ENCODE measurements at places on chromosomes 7 and 10.

DNA sequence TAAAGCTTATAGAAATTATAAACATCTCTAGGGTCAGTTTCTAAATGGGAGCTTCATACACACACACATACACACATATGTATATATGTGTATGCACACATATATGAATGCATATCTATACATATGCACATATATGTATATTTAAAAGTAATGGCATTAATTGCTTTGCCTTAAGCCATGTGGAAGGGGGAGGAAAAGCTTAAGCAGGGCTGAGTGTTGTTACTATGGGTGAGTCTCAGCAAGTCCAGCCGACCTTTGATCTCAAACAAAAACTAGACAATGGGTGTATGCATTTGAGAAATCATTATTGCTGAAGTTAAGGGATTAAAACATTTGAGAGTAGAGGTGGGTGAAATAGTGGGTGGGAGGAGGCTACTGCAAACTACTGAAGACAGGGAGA lies 546.7 kb downstream of the MAGI2 start:
- no peak for DNase-seq

DNA sequence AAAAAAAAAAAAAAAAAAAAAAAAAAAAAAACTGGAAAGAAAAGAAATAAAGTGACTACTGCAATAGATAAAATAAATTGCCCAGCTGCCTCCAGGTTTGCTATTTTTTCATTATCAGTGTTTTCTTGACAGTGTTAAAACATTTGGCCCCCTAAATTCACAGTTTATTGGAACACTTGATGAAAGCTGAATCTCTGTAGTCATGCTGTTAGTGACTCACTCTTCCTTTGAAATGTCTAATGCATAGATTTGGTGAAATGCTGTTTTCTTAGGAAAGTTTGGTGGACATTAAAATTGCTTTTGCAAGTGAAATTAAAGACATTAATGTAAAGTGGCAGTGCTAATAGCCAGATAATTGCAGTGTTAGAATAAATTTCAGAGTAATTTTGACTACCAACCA lies 785.2 kb downstream of the NRG3 start:
- no peak for DNase-seq

GRCh38 chr7:133786401-133786937 lies 340.7 kb upstream of the LRGUK start:
- DNase-seq, result no peak

DNA sequence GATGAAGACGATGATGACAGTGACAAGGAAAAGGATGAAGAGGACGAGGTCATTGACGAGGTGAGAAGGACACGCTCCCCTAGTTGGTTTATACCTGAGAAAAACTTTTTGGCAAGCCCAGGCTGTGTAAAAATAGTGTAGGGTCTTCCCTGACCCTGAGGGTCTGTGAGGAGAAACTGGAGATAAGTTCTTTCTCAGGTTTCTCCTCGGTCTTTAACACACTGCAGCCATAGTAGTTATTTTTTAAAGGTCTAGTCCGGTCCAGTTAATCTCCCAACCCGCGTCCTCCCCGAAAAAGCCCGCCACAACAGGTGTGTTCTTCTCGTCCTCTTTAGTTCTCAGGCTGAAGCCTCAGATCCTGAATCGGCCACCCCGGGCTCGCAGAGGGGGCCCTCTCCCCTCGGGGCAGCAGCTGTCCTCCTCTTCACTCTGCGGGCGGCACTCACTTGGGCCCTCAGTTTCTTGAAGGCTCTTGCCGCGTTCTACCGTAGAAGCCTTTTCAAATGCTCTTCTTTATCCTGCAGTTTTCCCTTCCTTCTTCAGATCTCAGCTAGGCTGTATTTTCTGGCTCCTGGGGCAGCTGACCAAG lies 411 bp downstream of the BCCIP start:
- no peak for DNase-seq

DNA sequence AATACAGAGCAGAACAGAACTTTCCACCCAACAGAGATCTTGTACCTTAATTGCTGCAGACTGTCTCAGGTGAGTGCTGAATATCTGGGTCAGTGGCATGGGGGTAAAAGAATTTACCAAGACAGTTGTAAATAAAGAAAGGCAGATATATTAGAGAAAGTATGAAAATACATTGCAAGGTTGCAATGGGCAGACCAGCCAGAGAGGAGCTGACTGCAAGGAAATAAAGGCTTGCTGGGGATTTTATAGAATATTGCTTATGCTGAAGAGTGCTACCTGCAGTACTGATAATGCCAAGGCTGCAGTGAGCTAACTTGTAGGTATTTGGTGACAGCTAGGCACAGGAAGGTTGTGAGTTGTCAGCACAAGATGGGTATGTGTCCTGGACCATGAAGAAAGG lies 171.0 kb upstream of the TRIM24 start:
- no peak for DNase-seq

- DNase-seq, result no peak
These were observed 275.8 kb downstream of the PTPRN2 start for GRCh38 chr7:158311791-158312190.

- no peak for DNase-seq
These were observed 348.4 kb downstream of the GLRX3 start for GRCh38 chr10:130484468-130485180.

DNA sequence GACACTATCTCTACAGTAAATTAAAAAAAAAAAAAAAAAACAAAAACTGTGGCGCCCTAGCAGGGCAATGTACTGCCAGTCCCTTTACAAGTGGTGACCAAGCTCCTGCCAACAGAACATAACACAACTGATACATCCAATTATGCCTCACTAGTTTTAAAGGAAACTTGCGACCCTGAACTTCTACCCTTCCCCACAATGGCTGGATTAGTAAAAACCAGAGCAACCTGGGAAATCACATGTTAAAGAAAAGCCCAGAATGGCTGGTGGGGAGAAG lies 16.5 kb downstream of the ATE1 start:
- DNase-seq, result no peak

- no peak for DNase-seq
These were observed 3.2 kb upstream of the ZNF248 start for GRCh38 chr10:37860494-37861190.

DNA sequence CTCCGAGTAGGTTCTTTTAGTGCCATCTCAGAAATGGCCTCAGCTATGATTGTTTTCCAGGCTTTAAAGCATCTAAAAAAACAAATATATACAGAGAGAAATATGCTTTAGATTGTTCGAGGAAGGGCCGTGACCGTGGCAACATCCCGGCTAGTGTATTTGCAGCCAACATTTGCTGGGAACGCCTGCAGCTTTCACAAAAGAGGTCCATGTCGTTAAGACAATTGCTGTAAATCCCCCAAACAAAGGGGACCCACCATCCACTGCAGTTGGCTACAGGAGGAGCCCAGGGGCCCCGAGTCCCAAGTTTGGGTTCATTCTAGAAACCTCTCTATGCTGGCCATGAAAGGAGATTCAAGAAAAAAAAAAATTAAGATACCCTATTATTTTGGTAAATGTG lies 152.8 kb upstream of the TCF7L2 start:
- no peak for DNase-seq

DNA sequence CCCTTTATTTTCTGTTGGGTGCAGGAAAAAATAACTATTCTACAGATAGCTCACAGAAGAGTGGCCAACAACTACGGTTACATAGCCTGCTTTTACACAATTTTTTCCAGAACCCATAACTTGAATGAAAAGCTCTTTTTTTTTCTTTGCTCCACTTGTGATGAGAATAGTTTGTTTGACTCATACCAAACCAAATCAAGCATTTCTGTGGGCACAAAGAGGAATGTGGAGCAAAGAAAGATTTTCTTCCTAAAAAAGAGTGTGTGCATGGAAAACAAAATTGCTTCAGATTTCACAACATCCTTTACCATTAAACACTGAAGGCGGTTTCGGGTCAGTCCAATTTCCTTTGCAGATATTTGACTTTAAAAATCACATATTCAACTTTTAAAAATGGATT lies 54.8 kb upstream of the RAB11FIP2 start:
- no peak for DNase-seq

GRCh38 chr10:76899490-76899889 lies 738.1 kb downstream of the KCNMA1 start:
- no peak for DNase-seq

DNA sequence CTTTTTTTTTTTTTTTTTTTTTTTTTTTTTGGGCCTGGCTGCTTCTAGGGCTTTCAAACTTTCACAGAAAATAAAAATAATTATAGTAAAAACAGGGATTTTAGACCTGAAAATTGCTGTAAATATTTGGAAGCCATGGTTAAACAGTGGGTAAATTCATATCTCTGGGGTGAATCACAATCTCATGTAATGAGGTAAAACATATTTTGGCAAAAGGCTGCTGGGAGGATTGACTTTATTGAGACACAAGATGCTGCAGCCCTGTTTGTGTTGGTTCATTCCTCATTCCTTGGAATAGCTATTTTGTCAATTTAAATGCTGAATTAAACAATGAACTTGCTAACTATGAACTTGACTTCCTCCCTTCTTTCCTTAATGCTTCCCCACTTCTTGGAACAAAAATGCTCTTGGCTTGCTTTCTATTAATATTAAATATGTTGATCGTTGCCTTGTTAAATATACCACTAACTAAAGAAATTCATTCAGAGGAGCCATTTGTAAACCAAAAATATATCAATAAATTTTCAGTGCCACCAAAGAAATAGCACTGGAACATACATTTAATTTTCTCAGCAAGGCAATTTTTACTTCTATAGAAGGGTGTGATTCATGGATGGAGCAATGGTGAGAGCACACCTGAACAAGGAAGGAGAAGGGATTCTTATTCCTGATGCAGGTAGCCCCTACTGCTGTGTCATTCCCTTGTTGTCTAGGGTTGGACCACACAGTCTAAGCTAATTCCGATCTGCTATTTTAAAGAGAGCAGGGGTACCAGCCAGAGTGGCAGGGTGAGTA lies 24.6 kb downstream of the AGK start:
- no peak for DNase-seq

GRCh38 chr10:61750943-61751471 lies 88.3 kb downstream of the CABCOCO1 start:
- peak; percentile 62 for DNase-seq

DNA sequence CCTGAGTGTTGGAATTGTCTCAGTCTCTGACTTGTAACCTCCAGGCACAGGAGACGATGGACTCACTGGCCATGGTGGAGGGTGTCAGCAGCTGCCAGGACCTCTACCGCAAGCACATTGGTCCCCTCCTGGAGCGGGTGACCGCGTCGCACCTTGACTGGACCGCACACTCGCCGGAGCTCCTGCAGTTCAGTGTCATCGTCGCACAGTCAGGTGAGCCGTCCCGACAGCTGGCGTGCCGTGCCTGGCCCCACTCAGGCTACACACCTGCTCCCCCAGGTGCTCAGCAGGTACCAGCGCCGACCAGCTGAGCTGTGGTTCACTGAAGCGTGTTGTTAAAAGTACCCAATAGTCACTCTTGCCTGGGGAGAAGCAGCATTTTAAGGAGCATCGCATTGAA lies 36.7 kb upstream of the PRKAR1B start:
- no peak for DNase-seq

DNA sequence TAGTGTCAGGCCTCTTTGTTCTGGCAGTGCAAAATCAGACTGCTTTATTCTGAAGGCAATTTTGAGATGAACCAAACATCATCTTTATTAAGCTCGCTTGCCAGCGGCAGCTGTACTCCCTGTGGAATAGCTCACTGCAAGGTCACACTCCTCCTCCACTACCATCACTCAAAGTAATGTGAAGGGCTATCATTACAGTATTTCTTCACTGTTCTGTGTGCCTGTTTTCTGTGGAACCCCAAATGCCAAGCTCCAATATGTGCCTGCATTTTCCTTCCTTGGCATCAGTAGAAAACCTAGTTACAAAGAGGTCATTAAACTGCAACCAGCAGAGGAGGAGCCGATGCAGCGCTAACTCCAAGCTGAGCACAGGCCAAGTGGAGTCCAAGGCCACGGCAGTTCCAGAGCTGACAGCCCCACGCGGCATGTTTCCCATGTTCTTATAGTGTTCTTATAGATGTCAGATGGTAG lies 21.4 kb downstream of the BCCIP start:
- DNase-seq, result no peak

GRCh38 chr10:118669020-118669791 lies 73.8 kb upstream of the PRLHR start:
- no peak for DNase-seq
